ENCODE measurements at places on chromosomes 7 and 10. TPM values are rescaled to one million over a fixed set of nuclear protein-coding genes. Genes with fewer than 3 reads are reported as not detected.

Gene GPR37
- total RNA-seq = not detected

Gene FBXL13
- total RNA-seq = 0.76 TPM

Gene PTEN
- 48.5 TPM for total RNA-seq

Gene METTL2B
- 52.4 TPM for total RNA-seq

Gene CRHR2
- not detected for total RNA-seq

Gene DNAJC30
- total RNA-seq = 9.2 TPM

Gene OR9A4
- not detected for total RNA-seq

Gene MPP7
- 0.60 TPM for total RNA-seq

Gene MEST
- total RNA-seq = 3.6 TPM

Gene CPA2
- total RNA-seq = 0.14 TPM

Gene HABP2
- not detected for total RNA-seq

Gene KCNH2
- 0.41 TPM for total RNA-seq

Gene HOXA6
- total RNA-seq = not detected

Gene CBX3
- total RNA-seq = 275 TPM

Gene CTAGE15
- total RNA-seq = 1.5 TPM

Gene MEIG1
- total RNA-seq = not detected

Gene ECHS1
- 74.2 TPM for total RNA-seq

Gene SH2D4B
- total RNA-seq = not detected

Gene EBF3
- not detected for total RNA-seq

Gene OR6B1
- total RNA-seq = not detected

Gene MMRN2
- total RNA-seq = not detected

Gene PNLIPRP2
- total RNA-seq = not detected

Gene NODAL
- not detected for total RNA-seq

Gene GCK
- total RNA-seq = 2.3 TPM

Gene ANKRD61
- 0.25 TPM for total RNA-seq

Gene DPP6
- total RNA-seq = not detected

Gene ACBD7
- total RNA-seq = 4.8 TPM

Gene PLAC9
- total RNA-seq = not detected

Gene NEUROG3
- not detected for total RNA-seq

Gene PLOD3
- 75.5 TPM for total RNA-seq

Gene PCLO
- not detected for total RNA-seq

Gene CALHM1
- not detected for total RNA-seq

Gene PRF1
- 67.7 TPM for total RNA-seq

Gene SLC39A12
- total RNA-seq = not detected

Gene GNG11
- total RNA-seq = not detected

Gene LAMB1
- total RNA-seq = 0.41 TPM
